ENCODE measurements at places on chromosomes 13 and 19.

- no peak for DNase-seq
These were observed 7.3 kb upstream of the SLC7A9 start for GRCh38 chr19:32876919-32877285.

DNA sequence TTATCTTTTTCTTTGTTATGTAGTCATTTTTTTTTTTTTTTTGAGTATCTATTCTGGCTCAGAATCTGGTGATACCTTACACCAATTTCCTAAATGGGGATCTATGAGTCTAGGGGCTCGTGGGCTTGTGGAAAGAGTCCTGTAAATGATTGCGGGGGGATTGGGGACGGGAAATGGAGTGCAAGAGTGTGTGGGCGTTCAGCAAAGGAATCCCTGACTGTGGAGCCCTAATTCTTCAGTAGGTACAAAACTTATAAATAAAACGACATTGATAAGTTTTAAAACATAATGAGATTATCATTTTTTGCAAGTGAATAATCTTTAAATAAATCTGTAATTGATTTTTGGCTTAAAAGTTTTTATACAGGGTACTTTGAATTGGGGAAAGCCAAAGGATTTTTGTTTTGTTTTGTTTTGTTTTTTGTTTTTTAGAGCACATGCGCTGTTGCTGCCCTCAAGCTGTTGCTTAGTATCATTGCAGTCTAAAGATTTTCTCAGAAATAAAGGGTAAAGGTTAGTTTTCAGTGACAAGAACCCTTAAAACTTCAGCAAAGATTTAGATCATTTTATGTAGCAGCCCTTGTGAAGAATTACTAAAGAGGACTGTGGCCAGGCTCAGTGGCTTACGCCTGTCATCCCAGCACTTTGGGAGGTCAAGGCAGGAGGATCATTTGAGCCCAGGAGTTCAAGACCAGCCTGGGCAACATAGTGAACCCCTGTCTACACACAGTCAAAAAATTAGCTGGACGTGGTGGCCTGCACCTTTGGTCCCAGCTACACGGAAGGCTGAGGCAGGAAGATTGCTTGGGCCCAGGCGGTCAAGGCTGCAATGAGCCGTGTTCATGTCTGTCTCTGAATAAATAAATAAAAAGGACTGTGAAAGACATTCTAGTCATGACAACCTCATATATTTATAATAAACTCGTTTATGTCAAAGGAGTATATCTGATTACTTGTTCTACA lies 1.7 kb downstream of the ERCC5 start:
- DNase-seq = peak; percentile 12

- no peak for DNase-seq
These were observed 50.9 kb downstream of the SOX21 start for GRCh38 chr13:94661406-94661805.

DNA sequence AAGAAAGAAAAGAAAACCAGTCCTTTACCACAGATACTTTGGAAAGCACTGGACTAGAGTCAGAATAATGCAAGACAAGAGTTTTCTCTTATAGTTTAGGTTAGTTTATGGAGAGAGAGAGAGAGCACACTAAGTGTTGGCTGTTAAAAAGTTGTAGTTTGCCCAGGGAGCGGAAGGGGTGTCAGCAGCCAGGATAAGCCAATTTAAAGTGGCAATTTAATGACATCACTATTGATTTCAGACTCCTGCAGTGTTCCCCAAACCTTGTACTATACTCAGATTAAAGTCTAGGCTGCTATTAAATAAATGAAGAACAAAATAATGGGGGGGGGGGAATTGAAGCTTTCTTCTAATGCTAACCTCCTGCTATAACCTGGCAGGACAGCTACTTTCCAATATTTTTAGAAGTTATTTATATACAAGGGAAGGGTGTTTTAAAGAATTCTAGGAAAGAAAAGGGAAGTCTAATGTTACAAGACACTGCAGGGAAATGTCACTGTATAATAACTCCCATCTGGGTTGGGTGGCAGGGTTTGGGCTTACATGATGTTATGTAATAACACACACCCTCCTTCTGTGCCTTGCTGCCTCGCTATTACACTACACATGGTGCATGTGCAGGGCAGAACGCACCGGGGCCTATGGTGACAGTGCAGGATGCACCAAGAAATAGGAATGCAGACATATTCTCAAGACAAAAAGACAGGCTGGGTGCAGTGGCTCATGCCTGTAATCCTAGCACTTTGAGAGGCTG lies 19.9 kb downstream of the TPT1 start:
- no peak for DNase-seq

GRCh38 chr13:110758195-110758805 lies 44.8 kb downstream of the ING1 start:
- DNase-seq = no peak

DNA sequence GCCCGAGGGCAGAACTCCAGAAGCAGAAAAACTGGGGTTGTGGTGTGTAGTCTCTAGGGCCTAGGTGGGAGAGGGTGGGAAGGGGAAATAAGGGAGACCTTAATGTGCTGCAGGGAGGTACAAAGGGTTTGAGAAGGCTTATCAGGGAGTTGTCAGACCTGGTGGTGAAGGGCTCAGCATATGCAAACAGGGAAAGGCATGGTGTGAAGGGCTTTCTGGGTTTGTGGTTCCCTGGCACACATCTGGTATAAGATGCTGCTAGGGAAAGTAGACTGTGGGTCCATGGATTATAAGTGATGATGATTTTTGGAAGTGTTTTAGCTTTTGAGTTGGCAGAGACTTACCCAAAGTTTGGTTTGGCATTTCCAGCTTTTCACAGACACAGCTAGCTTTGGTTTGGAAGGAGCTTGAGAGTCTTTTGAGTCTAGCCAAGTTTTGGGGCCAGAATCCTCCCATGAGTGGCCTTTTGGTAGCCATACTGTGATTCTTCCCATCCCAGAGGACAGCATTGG lies 2.2 kb downstream of the TRIM28 start:
- no peak for DNase-seq

- no peak for DNase-seq
These were observed 61.7 kb downstream of the PDS5B start for GRCh38 chr13:32647926-32648325.

DNA sequence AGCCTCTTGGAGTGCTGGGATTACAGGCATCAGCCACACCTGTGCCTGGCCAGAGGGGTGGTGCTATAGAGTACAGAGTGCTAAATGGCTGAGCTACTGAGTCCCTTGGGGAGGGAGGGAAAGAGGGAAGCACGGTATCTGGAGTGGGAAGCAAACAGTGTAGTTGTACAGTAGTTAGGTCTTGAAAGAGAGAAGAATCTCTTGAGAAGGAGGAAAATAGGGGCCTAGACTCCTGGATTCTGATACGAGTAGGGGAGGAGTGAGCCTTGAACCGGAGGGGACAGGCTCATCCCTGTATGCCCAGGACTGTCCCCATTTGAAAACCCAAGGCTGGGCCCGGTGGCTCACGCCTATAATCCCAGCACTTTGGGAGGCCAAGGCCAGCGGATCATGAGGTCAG lies 5.1 kb downstream of the MYADM start:
- no peak for DNase-seq

GRCh38 chr13:28620011-28620830 lies 38.7 kb upstream of the POMP start:
- no peak for DNase-seq

DNA sequence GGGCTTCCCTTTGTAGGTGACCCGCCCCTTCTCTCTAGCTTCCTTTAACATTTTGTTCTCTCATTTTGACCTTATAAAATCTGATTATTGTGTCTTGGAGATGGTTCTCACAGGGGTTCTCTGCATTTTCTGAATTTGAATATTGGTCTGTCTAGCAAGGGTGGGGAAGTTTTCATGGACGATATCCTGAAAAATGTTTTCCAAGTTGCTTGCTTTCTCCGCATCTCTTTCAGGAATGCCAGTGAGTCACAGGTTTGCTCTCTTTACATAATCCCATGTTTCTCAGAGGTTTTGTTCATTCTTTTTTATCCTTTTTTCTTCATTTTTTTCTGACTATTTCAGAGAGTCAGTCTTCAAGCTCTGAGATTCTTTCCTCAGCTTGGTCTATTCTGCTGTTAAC lies 53.6 kb downstream of the POSTN start:
- DNase-seq = no peak

- no peak for DNase-seq
These were observed 44.5 kb downstream of the VWA8 start for GRCh38 chr13:41916173-41916954.

DNA sequence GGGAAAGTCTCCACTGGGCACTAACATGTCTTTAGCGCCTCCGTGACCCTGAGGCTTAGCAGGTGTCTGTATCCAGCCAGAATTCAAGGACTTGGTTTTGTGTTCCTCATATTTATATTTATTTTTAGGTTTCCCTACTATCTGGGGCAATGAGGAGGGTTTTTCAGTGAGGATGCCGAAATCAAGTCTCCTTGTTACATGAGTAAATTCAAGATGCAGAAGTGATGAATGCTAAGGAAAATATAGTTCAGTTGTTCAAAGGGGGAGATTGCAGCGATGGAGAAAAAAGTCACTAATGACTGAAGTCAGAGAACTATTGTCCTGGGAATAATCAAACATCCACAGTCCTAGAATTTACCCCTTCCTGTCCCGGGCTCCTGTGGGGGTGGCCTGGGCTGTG lies 791 bp upstream of the ADGRE2 start:
- DNase-seq = no peak

DNA sequence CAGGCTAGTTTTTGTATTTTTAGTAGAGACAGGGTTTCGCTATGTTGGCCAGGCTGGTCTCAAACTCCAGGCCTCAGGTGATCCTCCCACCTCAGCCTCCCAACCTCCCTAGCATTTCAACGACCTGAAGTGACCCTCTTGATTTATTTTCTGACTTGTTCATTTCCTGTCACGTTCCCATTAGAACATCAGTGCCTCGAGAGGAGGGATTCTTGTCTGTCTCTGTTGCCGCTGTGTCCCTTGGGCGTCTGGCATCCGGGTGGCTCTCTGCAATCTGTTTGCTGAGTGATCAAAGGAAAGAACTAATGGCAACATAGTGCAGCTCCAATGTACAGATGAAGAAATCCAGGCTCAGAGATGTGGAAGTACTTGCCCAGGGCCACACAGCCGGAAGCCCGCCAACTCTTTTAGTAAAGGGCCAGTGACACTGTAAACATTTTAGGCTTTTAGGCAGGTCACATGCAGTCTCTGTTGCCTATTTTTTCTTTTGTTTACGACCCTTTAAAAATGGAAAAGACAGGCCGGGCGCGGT lies 47.5 kb downstream of the NFIC start:
- no peak for DNase-seq

- DNase-seq = no peak
These were observed 14.4 kb downstream of the C3 start for GRCh38 chr19:6705931-6706632.

Measured in stimulated activated CD4-positive, alpha-beta T cell treated with anti-CD3 and anti-CD28 coated beads, Interleukin-1b, Interleukin-23, amount 100 ng/mL, for 48 hours (primary cell).